NCI-H2081 treated with DMSO at 0.1 percent for 48 hours (cell line): ENCODE measurements at places on chromosomes 13 and 19.

DNA sequence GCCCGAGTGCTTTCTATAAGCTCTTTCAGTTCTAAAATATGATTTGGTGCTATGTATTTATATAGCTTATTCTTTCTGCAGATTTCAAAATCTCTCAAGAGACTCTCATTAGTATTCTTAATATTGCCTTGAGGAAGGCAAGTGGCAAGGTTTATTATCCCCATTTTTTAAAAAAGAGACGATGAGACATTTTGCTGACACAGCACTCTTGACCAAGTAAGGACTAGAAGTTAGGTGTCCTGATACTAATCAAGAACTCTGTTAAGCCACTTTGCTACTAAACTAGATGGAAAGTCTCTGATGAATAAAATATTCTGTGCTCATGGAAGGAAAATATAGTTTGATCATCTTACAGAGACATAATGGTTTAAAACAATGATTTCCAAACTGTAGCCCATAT, 164.7 kb downstream of the MZT1 start:
- DNase-seq, result no peak

GRCh38 chr13:80334597-80335260, 6.2 kb downstream of the SPRY2 start:
- no peak for DNase-seq

DNA sequence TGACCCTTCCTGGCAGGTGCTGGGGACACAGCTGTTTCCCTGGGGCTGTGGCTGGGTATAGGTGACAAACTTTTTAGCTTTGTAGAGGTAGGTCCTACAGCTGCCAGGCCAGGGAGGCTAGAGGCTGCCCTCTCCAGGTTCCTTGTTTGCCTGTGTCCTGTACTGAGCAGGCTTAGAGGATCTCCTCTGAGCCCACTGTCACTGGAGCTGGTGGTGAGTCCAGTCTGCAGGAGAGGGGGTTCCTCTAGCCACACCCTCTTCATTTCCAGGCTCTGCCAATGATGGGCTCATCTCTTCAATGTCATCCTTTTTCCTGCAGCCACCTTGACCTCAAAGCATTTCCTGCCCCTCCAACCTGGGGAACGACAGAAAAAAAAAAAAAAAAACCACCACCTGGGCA, 12.6 kb upstream of the RAB11B start:
- DNase-seq, result no peak

- DNase-seq, result no peak
These were observed 88.6 kb upstream of the MYCBP2 start for GRCh38 chr13:77415253-77416071.

GRCh38 chr19:18208098-18208951, 4.5 kb upstream of the RAB3A start:
- no peak for DNase-seq

GRCh38 chr19:48568345-48568886, 16.4 kb downstream of the SULT2B1 start:
- DNase-seq, result no peak

- DNase-seq, result no peak
These were observed 1709.2 kb upstream of the PCDH20 start for GRCh38 chr13:63124863-63125262.

GRCh38 chr19:50777830-50778303, 7.6 kb downstream of the GPR32 start:
- no peak for DNase-seq

- no peak for DNase-seq
These were observed 144.9 kb downstream of the VWA8 start for GRCh38 chr13:41816057-41816456.

DNA sequence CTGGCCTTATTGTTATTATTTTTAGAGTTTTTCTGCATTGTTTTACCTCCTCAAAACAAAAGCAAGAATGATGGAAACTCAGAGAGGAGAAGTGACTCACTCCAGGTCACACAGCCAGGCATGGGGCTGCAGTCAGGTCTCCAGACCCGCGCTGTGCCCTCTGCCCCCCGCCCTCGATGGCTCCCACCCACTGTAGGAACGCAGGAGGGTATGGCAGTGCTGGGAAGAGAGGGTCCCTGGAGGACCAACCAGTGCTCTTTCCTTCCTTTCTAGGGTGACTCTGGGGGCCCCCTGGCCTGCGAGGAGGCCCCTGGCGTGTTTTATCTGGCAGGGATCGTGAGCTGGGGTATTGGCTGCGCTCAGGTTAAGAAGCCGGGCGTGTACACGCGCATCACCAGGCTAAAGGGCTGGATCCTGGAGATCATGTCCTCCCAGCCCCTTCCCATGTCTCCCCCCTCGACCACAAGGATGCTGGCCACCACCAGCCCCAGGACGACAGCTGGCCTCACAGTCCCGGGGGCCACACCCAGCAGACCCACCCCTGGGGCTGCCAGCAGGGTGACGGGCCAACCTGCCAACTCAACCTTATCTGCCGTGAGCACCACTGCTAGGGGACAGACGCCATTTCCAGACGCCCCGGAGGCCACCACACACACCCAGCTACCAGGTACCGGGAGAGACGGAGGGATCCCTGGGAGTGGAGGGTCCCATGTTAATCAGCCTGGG, 5.6 kb downstream of the TIMM13 start:
- DNase-seq, result no peak

- DNase-seq, result peak; percentile 99
These were observed at the start of gene KMT5C for GRCh38 chr19:55339105-55339888. KMT5C (plus strand) TSS chr19:55339876; CDS start chr19:55341937, 2,061 bp downstream.

GRCh38 chr13:44171156-44171555, 202.5 kb upstream of the SERP2 start:
- no peak for DNase-seq

DNA sequence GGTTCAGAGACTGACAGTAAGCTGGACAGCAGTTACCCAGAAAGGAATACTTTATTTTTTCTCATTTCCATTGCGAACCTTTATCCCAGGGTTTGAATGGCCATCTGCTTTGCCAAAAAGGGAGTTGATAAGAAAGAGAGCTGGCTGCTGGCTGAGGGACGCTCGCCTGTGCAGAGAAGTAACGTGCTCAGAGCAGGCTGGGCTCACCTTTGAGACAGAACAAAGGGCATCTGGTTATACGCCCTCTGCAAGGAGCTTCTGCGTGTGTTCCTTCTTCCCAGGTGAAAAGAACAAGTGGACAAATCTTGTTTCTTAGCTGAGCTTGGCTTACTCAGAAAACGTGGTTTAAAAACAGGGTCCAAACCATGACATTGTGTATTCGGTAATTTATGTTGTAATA, 47.4 kb downstream of the EFNB2 start:
- DNase-seq, result no peak

GRCh38 chr19:49094505-49095482, 9.5 kb downstream of the SNRNP70 start:
- no peak for DNase-seq
